Stimulated activated CD4-positive, alpha-beta T cell treated with anti-CD3 and anti-CD28 coated beads, Interleukin-1b, Interleukin-23, amount 100 ng/mL, for 1 hour (primary cell): ENCODE measurements at places on chromosomes 3 and 15.

DNA sequence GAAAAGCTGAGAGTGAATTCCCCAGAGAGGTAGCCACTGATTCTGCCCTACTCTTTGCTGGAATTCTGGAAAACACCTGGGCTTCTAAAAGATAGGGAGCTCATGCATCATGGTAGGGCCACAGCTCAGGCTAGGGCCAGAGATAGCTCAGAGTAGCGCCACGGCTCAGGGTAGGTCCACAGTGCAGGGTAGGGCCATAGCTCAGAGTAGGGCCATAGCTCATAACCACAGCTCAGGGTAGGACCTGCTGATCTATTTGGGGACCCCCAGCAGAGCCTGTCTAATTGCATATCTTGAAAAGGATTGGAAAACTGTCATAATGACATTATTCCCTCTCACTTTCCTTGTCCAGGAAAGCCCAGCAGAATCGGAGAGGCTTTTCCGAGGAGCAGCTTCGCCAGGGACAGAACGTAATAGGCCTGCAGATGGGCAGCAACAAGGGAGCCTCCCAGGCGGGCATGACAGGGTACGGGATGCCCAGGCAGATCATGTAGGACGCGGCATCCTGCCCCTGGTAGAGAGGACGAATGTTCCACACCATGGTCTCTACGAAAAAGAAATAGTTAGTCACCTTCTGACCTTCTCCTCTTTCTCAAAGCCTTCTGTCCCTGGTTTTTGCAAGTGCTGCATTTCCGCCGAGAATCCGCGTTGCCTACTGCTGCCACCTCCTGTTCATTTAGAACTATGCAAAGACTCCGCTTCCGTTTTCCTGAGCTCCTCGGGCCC lies 14.5 kb downstream of the TAGLN3 start:
- no peak for DNase-seq

DNA sequence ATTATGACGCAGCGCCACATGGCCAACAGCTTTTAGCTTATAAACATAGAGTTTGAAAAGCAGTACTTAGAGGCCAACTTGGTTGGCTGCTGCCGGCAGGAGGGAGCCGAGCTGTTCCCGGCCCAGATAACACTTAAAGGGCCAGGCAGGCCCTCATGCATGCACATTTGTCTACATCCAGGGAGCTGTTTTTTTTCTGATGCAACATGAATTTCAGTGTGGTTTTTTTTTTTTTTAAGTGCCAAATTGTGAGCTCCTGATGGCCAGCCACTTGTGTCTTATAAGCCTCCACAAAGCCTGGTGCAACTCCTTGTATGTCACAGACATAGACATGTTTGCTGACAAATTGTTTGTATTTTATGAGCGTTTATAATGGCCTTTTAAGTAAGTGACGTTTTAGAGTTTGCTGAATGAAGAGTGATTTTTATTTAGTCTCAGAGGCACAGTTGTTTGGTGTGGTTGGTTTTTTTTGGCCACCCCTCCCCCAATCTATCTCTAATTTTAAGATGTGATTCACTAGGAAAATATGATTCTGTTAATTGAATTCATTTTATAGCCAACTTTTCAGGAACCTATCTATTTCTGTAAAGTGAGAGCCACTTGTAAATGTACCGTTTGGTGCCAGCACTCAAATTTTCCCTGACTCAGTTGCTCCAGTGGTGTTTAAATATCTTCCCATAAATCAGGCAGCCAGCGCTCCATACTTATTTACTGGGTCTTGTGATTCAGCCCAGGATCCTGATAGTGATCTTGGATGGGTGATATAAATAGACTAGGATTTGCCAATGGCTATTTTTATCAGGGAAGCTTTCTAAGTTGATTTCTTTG lies 134.3 kb downstream of the VGLL4 start:
- no peak for DNase-seq

DNA sequence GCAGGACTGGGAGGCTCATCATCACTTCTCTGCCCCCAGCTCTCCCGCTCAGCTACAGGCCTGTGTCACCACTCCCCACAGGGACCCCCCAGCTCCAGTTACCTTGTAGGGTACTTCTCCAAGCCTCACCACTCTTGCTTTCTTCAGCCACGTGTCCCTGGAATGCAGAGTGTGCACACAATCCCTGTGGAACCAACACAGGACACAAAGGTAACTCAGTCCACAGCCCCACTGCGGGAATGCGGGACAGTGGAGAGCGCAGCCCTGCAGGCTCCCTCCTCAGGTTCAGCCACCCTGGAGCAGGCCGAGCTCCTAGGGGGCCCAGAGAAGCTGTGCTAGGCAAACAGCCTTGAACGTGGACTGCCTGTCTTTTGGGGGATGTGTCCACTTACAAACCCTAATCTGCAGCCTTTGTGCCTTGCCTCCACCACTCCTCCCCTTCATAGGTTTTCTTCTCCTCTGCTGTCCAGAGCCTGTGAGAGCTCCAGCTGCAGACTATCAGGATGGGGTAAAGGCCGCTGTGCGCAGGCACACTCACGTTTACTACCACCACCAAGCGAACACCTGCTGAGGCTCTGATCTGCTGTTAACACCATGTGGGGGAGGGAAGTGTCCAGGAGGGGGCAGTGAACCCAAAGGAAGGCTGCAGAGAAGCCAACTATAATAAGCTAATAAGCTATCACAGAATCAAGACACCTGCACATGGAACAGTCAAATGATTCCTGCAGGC lies 26.0 kb downstream of the XPC start:
- DNase-seq, result no peak

GRCh38 chr3:125054449-125055329 lies 1.1 kb downstream of the HEG1 start:
- no peak for DNase-seq

- DNase-seq, result no peak
Observed at GRCh38 chr15:57671636-57672035, 34.9 kb upstream of the POLR2M start.

DNA sequence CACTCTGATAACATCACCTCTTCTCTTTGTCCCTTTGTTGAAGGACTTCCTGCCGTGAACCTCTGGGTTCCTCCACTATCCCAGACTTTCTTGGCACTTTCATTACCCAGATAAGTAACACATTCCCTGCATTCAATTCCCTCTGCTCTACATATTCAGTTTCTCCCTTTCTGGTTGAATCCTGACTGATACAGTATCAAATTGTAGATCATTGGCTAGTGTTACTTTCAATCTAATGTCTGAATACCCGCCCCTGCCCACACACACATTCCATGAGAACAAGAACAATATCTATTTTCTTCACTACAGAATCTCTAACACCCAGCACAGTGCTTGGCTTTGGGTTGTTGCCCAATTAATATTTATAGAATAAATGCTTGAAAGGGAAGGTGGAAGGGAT lies 163.5 kb downstream of the ABHD5 start:
- no peak for DNase-seq

DNA sequence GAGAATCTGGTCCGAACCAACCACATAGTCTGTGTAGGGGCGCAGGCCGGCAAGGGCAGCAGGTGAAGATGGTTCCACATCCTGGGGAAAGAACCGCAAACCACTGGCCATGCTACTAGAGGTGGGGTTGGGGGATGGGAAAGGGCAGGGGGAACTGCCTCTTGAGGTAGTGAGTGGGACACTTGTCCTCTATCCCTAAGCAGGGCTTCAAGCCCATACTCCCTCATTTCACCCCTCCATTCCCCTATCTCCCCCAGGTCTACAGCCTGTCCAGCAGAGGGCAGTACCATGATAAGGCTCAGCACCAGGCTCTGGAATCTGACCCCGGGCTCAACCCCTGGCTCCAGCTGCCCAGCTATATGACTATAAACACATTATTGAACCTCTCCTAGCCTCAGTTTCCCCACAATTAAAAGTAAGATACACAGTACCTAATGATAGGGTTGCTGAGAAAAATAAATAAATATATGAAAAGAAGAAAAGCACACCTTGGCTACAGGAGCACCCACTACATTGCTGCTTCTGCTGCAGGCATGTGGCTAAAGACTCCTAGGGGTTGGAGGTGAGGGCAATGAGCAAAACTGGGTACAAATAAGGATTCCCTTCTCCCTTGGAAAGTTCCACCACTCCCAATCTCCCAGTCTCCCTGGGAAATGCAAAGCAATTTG lies 6.3 kb downstream of the GORASP1 start:
- DNase-seq, result no peak

DNA sequence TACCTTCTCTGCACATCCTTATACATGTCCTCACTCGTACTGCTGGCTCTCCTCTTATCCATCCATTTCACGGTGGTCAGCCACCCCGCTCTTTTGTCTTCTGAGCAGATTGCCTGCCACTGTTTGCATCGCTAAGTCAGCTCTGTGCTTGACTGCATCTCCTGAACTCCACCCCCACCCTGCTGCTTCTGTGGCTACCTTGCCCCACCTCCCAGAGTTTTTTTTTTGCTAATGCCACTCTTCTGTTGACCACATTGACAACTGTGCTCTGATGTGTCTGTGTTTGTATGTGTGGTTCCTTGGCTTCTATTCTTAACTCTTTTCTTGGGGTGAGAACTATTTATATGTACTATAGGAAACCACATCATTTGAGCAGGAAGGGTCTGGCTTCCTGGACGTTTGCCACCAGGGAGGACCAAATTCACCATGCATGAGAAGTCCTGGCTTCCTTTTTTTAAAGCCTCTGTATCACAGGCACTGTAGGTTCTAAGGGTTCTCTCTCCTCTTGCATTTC lies 12.8 kb upstream of the MTMR10 start:
- DNase-seq, result no peak

DNA sequence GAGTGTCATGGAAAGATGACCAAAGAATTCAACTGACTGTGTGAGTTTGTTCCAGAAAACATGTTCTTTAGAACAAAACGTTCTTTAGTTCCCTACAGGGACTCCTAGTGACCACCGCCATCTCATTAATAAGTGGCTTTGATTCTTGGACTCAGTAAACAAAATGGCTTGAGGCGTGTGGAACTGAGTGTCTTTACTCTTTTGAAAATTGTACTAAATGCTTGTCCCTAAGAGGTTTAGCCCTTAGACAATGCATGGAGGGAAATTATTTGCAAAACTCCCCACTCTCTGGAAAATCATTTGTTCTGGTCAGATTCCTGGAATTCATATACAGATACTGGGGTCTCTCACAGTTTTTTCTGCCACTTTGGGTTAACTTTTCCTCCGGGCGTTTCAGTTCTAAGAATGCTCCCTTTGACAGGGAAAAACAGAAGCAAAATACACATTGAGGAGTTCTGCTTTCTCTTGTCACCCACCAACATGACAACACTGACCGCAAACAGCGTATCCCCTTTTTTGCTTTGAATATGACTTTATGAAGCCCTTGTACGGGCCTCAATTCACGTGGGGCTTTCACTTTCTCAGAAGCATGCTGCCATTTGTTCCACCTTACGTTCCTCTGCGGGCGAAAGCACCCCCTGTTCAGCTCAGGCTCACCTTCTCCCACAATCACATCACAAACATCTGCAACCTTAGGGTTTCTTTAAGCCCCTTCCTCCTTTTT lies 15.3 kb upstream of the NRROS start:
- no peak for DNase-seq

DNA sequence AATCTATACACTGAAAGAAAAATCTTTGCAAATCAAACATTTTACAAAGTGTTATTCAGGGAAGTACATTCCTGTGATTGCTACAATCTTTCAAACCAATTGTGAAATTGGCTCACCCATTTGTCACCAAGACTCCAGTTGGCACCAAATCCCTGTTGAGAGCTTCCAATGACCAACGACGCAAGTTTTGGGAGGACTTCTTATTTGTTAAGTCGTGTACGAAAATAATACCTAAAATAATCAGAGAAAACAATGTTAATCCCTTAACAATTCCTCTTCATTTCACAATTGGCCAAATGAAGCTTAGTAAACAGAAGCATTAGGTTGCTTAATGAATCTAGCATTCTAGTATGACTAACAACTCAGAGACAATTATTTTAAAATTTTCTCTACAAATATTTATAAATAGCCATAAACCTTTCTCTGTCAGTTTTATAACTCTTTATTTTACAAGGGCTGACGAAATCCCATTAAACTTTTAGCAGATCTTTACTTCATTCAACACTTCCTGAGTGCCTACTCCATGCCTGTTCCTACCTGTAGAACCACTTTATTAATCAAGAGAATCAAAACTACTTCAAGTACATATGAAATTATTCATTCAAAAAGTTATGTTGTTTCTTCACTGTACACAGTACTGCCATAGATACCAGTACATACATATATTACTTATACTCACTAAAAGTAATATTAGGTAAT lies 24.0 kb upstream of the HGD start:
- no peak for DNase-seq

- no peak for DNase-seq
Observed at GRCh38 chr3:71129611-71130431, 453.7 kb downstream of the FOXP1 start.
